ENCODE measurements at places on chromosomes 2 and 18. TPM values are rescaled to one million over a fixed set of nuclear protein-coding genes. Genes with fewer than 3 reads are reported as not detected.

DNA sequence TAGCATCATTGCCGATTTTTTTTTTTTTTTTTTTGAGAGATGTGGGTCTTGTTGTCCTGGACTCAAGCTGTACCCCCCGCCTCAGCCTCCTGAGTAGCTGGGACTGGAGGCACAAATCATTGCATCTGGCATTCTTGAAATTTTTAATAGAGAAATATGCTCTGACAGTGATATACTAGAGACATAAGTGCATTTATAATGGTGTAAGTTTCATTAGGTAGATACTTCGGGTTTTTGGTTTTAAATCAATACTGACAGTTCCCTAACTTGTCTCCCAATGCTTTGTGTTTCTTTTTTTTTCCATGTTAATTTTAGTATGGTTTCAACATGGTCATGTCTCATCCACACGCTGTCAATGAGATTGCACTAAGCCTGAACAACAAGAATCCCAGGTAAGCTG lies 138.7 kb downstream of the PRPF40A start:
- DNase-seq, result no peak

DNA sequence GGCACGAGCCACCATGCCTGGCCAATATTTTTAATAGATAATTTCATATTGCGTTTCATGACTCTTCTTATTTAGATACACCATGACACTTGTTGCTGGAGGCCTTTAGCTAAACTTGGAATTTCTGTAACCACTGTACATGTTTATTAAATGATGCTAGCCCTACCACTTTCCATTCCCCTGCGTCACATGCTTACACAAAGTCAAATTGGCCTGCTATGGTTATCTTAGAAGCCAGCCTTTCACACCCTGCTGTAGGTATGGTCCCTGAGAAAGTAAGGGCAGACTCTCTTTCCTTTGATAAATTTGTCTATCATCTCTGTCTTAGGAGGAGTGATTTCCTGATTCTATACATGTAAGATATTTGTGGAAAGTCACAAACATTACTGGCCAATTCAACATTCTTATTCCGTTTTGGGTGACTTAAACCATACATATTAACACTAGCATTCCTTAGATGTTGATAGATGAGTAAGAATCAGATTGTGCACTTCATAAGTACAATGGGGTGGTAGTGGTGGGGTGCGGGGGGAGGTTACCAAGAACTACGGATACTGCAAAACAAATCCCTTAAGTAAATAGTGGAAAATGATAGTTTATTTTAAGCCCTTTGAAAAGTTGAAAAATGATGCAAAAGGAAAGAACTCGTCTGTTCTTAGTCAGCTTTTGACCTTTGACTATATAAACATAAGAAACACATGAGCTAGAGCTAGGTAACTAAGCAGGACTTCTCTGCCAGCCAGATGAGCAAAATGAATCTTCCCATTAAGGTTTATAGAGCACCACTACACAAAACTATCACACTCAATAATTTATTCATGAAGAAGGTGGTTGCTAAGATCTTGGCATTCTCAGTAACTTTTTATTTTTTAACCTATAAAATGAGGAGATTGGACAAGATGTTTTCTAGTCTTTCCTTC lies 7.9 kb upstream of the NDUFV2 start:
- DNase-seq, result no peak

DNA sequence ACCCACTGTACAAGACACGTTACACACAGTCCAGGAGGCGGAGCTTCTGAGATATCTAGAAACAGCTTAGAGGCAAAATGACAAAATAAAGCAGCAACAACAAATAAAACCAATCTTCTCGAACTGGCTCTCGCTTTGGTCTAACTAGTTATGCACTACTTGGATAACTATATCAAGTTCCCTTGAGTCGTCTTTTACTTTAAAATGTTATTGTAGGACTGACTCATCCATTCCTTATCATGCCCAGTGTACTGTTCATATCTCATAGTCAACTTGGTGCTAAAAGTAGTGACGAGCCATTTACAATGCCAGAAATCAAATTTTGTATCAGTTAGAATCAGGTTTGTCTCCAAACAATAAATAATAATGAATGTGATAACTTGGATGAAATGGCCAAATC lies 102.5 kb upstream of the SLC35G4 start:
- no peak for DNase-seq

DNA sequence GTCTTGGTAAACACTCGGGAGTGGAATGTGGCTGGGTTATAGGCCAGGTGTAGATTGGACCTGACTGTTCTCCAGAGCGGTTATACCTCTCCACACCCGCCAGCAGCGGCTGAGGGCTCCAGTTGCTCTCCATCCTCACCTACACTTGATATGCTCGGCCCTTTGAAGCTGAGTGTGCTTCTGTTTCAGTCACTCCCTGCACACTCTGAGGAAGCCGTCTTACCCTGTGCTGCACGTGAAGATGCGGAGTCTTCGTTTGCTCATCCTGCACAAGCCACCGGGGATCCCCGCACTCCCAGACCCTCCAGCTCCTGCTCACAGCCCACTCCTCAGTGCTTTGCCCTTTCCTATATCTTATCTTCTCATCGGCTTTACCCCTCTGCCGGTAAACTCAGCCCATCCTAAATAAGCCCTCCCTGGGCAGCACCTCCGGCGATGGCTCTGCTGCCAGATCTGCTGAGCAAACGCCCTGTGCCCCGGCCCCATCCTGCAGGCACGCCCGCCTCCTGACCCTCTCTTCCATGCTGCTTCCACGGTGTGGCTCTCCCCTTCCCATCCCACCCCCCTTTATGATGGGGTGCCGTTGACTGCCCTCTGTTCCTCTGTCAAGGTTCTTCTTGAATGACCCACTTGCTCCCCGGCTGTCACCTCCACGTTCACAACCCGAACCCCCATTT lies 47.3 kb upstream of the ODC1 start:
- no peak for DNase-seq

- no peak for DNase-seq
These were observed 201.7 kb downstream of the NAPG start for GRCh38 chr18:10727477-10727876.

GRCh38 chr18:72181241-72181764 lies 362.8 kb downstream of the CBLN2 start:
- DNase-seq, result no peak

GRCh38 chr18:269480-270095 lies 1.7 kb upstream of the THOC1 start:
- DNase-seq, result no peak

GRCh38 chr2:196454492-196454891 lies 185.0 kb upstream of the CCDC150 start:
- DNase-seq, result no peak

DNA sequence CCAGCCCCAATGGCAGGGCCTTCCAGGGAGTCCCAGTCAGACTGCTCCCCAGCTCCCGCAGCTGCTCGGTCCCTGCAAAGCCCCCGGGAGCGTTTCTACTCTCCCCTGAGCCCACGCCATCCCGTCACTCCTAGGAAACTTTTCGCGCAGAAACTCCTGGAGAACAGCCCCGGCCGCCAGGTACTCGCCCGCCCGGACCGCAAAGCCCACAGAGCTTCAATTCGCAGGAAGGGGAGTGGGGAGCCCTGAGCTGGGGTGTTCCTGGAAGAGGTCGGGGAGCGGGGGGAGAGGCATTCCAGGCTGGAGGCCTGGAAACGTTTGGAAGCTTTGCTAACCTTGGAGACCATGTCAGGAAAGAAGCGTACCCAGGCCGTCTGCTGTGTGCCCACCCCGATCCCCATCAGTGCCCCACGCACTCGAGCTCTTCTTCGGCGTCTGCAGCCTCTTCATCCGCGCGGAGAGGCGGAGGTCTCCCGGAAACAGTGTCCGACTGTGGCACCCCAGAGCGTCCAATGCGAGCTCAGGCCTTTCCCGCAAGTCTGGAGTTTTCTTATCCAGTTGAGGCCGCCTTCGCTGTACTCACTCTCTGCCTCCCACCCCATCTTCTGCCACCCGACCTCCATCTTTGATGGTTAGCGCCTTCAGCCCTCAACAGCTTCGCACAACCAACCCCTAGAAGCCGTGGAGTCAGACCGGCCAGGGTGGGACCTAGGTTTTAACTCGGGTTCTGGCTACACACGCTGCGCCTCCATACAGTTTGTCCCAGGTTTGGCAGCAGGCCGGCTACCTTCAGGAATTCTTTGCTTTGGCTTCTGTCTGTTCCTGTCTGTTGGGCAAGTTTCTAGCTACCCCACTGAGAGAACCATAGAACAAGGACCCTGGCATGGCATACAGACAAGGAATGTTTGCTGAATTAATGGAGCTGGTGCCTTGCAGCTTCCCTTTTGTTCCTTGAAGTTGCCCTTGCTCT lies 3.7 kb downstream of the PCGF1 start:
- no peak for DNase-seq

GRCh38 chr2:176501617-176502016 lies 232.4 kb downstream of the MTX2 start:
- DNase-seq, result no peak

Gene SDC1
- total RNA-seq, result 0.32 TPM

Gene SERPINB11
- total RNA-seq, result not detected

Gene AKAIN1
- total RNA-seq, result not detected

Data from ascending aorta (tissue), 2 donors.